ENCODE measurements at places on chromosomes 6 and 20. TPM values are rescaled to one million over a fixed set of nuclear protein-coding genes. Genes with fewer than 3 reads are reported as not detected.

- no peaks in the 10 kb centered on the region for H3K4me1 ChIP-seq
- no peak overlapping the region for H3K4me3 ChIP-seq
- no peaks in the 10 kb centered on the region for H3K27me3 ChIP-seq
- no peak for DNase-seq
Measured at GRCh38 chr20:9051508-9051907, 17.4 kb upstream of the PLCB4 start.

- no peaks in the 10 kb centered on the region for H3K36me3 ChIP-seq
- no peak for DNase-seq
- H3K4me1 ChIP-seq: no peaks in the 10 kb centered on the region
- H3K4me3 ChIP-seq: no peak overlapping the region
- H3K27ac ChIP-seq: no peak overlapping the region
- no peaks in the 10 kb centered on the region for H3K27me3 ChIP-seq
Measured at GRCh38 chr20:44772636-44773035, 27.0 kb downstream of the KCNK15 start.

GRCh38 chr6:167826896-167827582 is at the start of gene AFDN:
Gene AFDN (plus strand): TSS chr6:167826911. CDS start chr6:167827133, 222 bp downstream.
- H3K36me3 ChIP-seq: no peaks in the 10 kb centered on the region
- DNase-seq: peak; percentile 26
- peak within 1 kb of the TSS; percentile 81 for H3K27ac ChIP-seq
- no peaks in the 10 kb centered on the region for H3K4me1 ChIP-seq
- no peaks in the 10 kb centered on the region for H3K27me3 ChIP-seq

- no peak overlapping the region for H3K4me3 ChIP-seq
- H3K36me3 ChIP-seq: no peaks in the 10 kb centered on the region
- no peak for DNase-seq
Measured at GRCh38 chr6:149132336-149132735, 185.2 kb upstream of the TAB2 start.

SPACA1 gene
- not detected for total RNA-seq

GRCh38 chr6:107129370-107129925 is 14.1 kb upstream of the BEND3 start:
- H3K27ac ChIP-seq: no peak overlapping the region
- no peaks in the 10 kb centered on the region for H3K4me1 ChIP-seq

TPBG gene
- 29.3 TPM for total RNA-seq

- H3K27ac ChIP-seq: no peak overlapping the region
- no peak overlapping the region for H3K4me3 ChIP-seq
- no peaks in the 10 kb centered on the region for H3K36me3 ChIP-seq
- no peak for DNase-seq
- no peaks in the 10 kb centered on the region for H3K27me3 ChIP-seq
Measured at GRCh38 chr6:155740781-155741399, 285.3 kb upstream of the NOX3 start.

GRCh38 chr6:161906571-161906970 is 632.7 kb upstream of the AGPAT4 start:
- no peaks in the 10 kb centered on the region for H3K4me1 ChIP-seq
- no peak for DNase-seq
- H3K27ac ChIP-seq: no peak overlapping the region
- no peaks in the 10 kb centered on the region for H3K36me3 ChIP-seq
- H3K4me3 ChIP-seq: no peak overlapping the region

GRCh38 chr6:157089851-157090250 is 233.5 kb downstream of the TMEM242 start:
- H3K36me3 ChIP-seq: no peaks in the 10 kb centered on the region
- H3K27ac ChIP-seq: no peak overlapping the region
- no peak for DNase-seq
- no peaks in the 10 kb centered on the region for H3K27me3 ChIP-seq
- peaks cover 9% of the 10 kb centered on the region for H3K4me1 ChIP-seq
- H3K4me3 ChIP-seq: no peak overlapping the region

DNA sequence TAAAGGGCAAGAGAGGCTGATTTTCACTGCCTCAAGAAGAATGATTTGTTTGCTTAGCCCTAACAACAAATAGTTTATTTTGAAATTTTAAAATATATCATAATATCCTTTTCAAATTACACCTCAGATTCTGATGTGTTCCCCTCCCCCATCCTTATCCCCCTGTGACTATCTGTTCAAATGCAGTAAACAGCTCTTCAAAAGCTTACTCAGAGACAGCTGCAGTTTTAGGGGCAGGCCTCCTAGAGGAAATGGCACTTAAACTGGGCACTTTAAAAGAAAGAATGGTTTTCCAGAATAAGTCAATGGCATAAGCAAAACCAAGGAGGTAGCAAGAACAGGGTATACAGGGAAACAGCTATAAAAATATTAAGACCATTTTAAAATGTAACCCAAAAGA is 118.6 kb upstream of the UST start:
- no peak overlapping the region for H3K4me3 ChIP-seq
- H3K27ac ChIP-seq: peak overlapping the region; percentile 59
- H3K36me3 ChIP-seq: no peaks in the 10 kb centered on the region
- no peaks in the 10 kb centered on the region for H3K27me3 ChIP-seq

DNA sequence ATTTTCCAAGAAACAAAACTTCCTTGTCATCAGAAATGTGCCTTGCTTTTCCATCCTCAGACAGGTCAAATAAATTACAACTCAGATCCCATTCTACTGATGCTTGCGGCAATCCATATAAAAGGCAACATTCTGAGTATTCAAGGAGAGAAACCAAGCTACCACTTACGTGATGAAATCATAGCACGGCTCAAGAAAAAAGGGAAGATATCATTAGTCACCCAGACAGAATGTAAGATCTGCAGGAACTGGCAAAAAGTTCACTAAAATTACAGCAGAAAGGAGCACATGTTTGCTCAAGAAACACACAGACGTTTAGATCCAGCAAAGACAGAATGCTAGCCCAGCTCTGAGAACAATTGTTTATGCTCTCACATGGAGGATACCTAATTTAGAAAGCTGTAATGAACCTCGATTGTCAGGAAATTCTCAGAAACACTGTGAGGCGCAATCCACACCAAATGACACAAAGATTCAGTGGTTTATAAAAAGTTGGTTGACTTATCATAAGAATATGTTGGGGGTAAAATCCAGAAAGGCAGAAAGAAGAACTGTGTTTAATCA is 304.2 kb downstream of the ADGRG6 start:
- H3K36me3 ChIP-seq: no peaks in the 10 kb centered on the region
- no peak overlapping the region for H3K4me3 ChIP-seq
- no peaks in the 10 kb centered on the region for H3K27me3 ChIP-seq

GRCh38 chr6:13407709-13408695 is 79.4 kb downstream of the GFOD1 start:
- no peaks in the 10 kb centered on the region for H3K27me3 ChIP-seq
- no peak overlapping the region for H3K4me3 ChIP-seq
- H3K36me3 ChIP-seq: no peaks in the 10 kb centered on the region
- no peaks in the 10 kb centered on the region for H3K4me1 ChIP-seq
- DNase-seq: no peak
- H3K27ac ChIP-seq: no peak overlapping the region

DNA sequence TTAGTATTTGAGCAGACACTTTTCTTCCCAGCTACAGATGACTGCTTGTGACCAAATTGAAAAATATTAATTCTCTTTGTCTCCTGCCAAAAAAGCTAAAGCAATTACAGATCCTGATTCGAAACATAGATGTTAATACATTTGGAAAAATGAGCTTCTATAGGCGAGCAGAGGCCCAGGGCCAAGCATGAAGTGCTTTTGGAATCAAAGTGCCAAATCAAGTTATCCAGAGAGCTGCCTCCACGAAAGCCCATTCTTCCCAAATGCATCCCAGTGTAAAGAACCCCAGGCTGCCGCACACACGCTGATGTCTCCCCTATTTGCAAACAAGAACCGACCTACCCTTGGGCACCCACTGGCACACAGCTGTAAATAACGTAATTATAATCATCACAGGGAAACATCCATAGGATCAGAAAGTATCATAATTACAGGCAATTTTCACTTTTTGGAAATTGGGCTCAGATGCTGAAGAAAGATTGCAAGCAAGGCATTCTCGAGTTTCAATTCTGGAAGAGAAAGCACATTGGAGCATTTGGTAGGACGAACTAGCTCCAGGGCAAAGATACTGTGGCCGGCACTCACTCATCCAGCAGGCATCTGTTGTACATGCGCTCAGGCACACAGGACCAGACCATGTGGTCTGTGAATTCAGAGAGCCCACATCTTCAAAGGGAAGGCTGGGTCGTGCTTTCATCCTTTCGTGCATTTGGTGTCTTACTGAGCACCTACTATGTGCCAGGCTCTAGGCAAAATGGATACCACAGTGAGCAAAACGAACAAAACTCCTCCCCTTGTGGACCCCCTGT is 45.9 kb downstream of the BMP7 start:
- DNase-seq: no peak
- H3K4me1 ChIP-seq: no peaks in the 10 kb centered on the region
- H3K36me3 ChIP-seq: no peaks in the 10 kb centered on the region

GRCh38 chr6:30836431-30836866 is 47.9 kb upstream of the DDR1 start:
- H3K36me3 ChIP-seq: no peaks in the 10 kb centered on the region
- no peaks in the 10 kb centered on the region for H3K4me1 ChIP-seq
- H3K4me3 ChIP-seq: no peak overlapping the region

DNA sequence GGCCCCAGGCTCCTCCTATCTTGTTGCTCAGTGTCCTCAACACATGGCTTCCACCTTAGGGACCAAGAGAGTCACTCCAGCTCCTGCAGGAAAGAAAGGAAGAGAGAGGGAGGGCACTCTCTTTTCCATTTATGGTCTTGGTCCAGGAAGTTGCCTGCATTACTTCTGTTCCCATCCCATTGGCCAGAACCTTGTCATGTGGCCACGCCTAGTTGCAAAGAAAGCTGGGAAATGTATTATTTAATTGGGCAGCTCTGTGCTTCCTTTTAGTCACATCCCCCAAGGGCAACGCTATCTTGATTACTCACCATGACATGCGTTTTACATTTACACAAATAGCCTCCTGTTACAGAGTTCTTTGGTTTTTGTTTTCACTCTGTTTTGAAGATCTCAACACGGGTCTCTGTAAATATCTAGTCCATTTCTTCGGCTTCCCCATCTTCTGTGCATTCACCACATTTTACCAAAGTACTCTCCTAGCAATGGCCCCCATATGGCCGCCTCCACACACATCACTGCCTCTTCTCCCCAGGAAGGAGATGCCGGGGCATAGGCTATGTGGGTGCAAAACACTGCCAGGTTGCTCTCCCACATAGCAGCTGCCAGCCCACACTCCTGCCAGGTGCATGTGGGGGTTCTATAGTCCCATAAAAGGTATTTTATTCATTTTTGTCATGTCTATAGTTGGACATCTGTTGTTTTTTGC is 35.7 kb upstream of the ZMYND8 start:
- no peak overlapping the region for H3K4me3 ChIP-seq
- no peak for DNase-seq

- no peaks in the 10 kb centered on the region for H3K4me1 ChIP-seq
- H3K27me3 ChIP-seq: no peaks in the 10 kb centered on the region
- H3K27ac ChIP-seq: no peak overlapping the region
Measured at GRCh38 chr6:8845690-8846089, 410.3 kb upstream of the SLC35B3 start.

DNA sequence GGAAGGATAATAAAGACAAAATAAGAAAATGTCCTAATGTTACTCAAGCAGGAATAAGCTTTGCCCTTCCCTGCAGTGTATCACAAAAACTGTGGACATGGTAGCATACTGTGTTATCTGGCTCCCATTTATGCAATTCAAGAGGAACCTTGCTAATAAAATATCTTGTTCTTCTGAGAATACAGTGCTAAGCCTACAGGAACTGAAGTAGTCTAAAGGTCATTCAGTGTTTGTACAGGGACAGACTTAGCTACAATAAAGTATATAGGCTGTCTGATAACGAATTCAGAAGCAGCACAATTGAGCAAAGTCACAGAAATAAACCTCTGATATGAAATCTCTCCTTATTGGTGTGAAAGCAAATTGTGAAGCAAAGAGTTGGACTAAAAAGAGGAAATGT is 59.6 kb upstream of the SDHAF4 start:
- DNase-seq: no peak
- no peaks in the 10 kb centered on the region for H3K4me1 ChIP-seq
- no peak overlapping the region for H3K4me3 ChIP-seq
- H3K27ac ChIP-seq: no peak overlapping the region

PROCR gene
- 40.2 TPM for total RNA-seq

DNA sequence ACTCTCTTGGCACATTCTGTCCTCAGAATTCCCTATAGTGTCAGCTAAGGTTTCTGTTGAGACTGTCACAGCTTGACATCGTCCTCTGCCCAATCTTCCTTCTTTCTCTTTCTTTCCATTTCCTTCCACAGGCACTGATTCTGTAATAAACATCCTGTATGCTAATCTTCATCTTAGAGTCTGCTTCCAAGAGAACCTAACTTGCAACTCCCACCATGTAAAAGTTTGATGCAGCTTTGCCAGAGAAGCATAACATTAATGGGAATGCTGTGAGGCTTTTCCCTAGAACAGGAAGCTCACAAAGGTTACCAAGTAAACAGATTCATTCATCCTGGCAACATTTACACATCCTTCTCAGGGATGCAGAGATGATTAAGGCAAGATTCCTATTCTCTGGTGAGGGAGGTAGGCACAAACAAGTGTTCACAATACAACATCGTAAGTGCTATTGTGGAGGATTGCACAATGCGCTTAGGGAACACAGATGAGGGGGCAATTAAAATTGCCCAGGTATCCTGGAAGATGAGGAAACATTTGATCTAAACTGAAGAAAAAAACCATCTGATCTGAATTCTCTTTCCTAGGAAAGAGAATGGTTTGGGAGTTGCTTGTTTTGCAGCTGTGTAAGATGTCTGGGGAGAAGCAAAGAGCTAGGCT is 74.7 kb downstream of the GRM1 start:
- no peak for DNase-seq
- no peaks in the 10 kb centered on the region for H3K4me1 ChIP-seq
- H3K27ac ChIP-seq: no peak overlapping the region
- no peaks in the 10 kb centered on the region for H3K27me3 ChIP-seq
- H3K36me3 ChIP-seq: no peaks in the 10 kb centered on the region
- no peak overlapping the region for H3K4me3 ChIP-seq

GRCh38 chr6:18207949-18208348 is 52.7 kb downstream of the KDM1B start:
- H3K36me3 ChIP-seq: no peaks in the 10 kb centered on the region
- no peaks in the 10 kb centered on the region for H3K4me1 ChIP-seq
- DNase-seq: no peak

GRCh38 chr20:12687476-12687875 is 321.3 kb upstream of the SPTLC3 start:
- no peak overlapping the region for H3K4me3 ChIP-seq
- no peaks in the 10 kb centered on the region for H3K36me3 ChIP-seq
- H3K27ac ChIP-seq: no peak overlapping the region
- no peak for DNase-seq
- H3K4me1 ChIP-seq: no peaks in the 10 kb centered on the region

GRCh38 chr6:73943930-73944652 is 248.1 kb downstream of the CD109 start:
- H3K4me1 ChIP-seq: no peaks in the 10 kb centered on the region
- H3K27ac ChIP-seq: peak overlapping the region; percentile 60
- no peaks in the 10 kb centered on the region for H3K36me3 ChIP-seq
- no peaks in the 10 kb centered on the region for H3K27me3 ChIP-seq
- no peak overlapping the region for H3K4me3 ChIP-seq

- no peaks in the 10 kb centered on the region for H3K36me3 ChIP-seq
- no peaks in the 10 kb centered on the region for H3K4me1 ChIP-seq
- H3K27ac ChIP-seq: no peak overlapping the region
Measured at GRCh38 chr20:60102665-60103210, 144.5 kb downstream of the CDH26 start.

KCNS1 gene
- not detected for total RNA-seq

GRCh38 chr20:36350439-36350838 is 44.3 kb downstream of the DLGAP4 start:
- no peaks in the 10 kb centered on the region for H3K27me3 ChIP-seq
- no peak overlapping the region for H3K27ac ChIP-seq
- no peak overlapping the region for H3K4me3 ChIP-seq
- no peaks in the 10 kb centered on the region for H3K4me1 ChIP-seq

HSPA12B gene
- total RNA-seq: 4.7 TPM
